ENCODE measurements at places on chromosomes 5 and 9.
A peak's percentile ranks its signal among the peaks of the same experiment; 100 is the strongest.

GRCh38 chr5:76358-77169 is 15.4 kb upstream of the PLEKHG4B start:
- ATAC-seq, result no peak

GRCh38 chr5:40446910-40447309 is 232.8 kb upstream of the PTGER4 start:
- ATAC-seq, result no peak

DNA sequence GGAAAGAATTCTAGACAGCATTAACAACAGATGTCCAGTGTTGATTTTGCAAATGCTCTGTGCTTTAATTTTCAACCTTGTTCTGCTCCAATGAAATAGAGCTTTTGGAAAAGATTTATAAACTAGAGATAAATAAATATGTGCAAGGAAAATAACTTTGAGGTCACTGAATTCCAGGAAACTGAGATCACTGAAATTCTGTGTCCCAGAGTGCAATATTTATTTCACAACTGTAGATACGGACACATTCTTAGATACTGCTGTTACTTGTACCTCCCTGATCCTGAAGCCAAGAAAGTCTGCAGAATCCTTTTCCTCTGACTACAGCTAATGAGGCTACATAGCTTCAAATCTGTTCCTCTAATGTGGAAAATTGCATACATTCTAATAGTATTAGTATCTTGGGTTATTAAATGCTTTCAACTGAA is 222.9 kb downstream of the DOCK8 start:
- ATAC-seq, result peak; percentile 72

GRCh38 chr5:44089424-44090144 is 299.6 kb downstream of the FGF10 start:
- peak; percentile 59 for ATAC-seq

DNA sequence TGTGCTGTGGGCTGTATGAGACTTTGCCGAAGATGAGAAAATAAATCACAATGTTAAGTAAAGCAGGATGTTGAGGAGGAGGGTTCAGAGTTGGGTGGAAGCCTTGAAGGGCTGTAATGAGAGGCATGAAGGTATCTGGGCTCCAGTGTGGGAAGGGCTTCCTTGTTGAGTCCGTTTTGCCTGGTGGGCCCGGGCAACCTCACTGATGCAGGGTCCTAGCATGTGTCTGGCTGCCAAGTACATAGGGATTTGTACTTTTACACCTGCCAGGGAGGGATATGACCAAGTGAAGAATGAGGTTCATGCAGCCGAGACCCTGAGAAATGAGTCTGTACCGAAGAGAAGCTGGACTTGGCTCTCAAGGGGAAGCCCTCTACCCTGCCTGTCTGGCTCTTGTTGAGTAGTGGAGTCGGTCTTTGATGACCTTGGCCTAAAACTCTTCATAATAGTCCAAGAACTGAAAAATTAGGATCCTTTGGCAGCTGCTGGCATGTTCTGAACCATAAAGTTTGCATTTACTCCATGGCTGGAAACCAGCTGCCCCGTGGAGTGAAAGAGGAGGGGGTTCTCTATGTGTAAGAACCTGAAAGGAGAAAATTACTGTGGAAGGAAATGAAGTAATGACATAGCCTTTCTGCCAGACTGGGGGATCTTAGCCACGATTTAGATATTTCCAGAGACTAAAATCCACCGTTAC is 59.0 kb upstream of the DPYSL3 start:
- no peak for ATAC-seq

GRCh38 chr5:111743512-111743911 is 13.5 kb downstream of the NREP start:
- ATAC-seq, result no peak

GRCh38 chr9:129693741-129694140 is 28.3 kb downstream of the PRRX2 start:
- ATAC-seq, result no peak

- ATAC-seq, result no peak
These were observed 21.3 kb downstream of the CYSTM1 start for GRCh38 chr5:140196115-140196814.

DNA sequence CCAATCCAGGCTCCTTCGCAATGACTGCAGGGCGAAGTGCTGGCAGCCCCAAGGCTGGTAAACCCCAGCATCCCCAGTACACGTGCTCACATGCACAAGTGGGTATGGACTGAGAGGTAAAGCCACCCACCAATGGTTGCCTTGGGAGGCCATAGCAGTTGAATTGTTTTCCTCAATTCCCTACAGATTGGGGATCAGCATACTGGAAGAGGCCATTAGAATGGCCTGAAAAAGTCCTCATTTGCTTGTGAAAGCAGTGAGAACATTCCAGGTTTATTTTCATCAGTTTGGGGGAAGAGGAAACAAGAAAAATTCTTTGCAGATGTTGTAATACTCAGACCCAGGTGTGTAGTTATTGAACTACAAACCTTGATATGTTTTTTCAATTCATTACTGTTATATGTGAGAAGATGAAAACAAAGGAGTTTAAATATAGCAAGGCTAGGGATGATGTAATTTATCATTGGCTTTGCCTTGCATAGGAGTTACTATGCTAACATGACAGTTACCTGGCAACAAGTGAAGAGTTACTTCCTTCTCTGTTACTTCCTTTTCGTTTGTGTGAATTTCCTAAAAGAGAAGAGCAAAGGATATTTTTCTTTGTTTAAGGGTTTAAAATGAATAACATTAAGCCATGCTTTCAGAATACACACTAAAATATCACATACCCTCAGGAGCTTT is 36.4 kb downstream of the MTMR12 start:
- ATAC-seq, result peak; percentile 55

GRCh38 chr9:18566121-18566520 is 92.2 kb downstream of the ADAMTSL1 start:
- no peak for ATAC-seq

DNA sequence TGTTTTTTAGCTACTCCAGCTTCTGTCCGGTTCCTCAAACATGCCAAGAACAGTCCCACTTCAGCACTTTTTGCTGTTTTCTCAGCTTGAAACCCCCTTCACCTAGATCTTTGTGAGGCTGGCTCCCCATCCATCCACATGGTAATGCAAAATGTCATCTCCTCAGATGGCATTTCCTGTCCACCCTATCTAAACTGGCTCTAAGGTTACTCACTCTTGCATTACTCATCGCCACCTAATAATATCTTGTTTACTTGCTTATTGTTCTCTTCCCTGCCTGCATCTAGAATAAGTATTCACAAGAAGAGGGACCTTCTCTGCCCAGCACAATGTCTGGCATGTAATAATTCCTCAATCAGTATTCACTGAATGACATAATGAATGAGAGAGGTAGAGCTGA is 220.1 kb downstream of the FAM114A2 start:
- no peak for ATAC-seq

- ATAC-seq, result no peak
These were observed 46.9 kb downstream of the RASGRF2 start for GRCh38 chr5:81006947-81007636.

GRCh38 chr5:112263469-112263868 is 155.6 kb downstream of the EPB41L4A start:
- ATAC-seq, result no peak

- ATAC-seq, result no peak
These were observed 293.9 kb upstream of the RIOK2 start for GRCh38 chr5:97476852-97477534.

- ATAC-seq, result no peak
These were observed 681 bp downstream of the PPWD1 start for GRCh38 chr5:65563777-65564176.

DNA sequence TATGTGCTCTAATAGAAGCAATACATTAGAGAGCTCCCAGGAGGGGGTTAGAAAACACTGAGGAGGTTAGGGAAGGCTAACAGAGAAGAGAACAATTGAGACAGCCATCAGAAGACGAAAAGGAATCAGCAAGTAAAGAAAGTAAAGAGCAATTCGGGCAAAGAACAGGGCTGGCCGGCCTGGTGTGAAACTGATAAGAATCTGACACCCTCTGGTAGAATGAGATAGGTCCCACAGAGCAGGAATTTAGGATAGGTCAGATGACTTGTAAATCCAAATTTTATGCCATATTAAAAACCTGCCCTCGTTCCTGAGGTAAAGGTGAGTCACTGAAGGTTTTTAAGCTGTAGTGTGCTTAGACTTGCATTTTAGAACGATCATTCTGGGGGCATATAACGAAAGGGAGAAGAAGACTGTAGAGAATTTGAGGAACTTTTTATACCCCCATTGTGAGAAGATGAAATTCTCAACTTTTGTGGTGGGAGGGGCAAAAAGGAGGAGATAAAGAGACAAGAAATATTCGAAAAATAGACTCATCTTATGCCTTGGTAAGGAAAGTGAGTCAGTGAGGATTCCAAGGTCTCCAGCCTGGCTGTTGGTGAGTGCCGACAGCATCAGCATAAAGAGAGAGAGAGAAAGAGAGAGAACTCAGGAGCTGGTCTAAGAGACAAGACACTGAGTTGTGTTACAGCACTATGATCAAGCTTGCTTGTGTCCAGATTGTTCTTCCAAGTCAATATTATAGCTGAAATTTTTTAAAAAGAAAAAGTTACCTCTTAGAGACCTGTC is 51.3 kb downstream of the TMEM167A start:
- ATAC-seq, result no peak

GRCh38 chr5:147949711-147950573 is 43.6 kb upstream of the C5orf46 start:
- no peak for ATAC-seq

DNA sequence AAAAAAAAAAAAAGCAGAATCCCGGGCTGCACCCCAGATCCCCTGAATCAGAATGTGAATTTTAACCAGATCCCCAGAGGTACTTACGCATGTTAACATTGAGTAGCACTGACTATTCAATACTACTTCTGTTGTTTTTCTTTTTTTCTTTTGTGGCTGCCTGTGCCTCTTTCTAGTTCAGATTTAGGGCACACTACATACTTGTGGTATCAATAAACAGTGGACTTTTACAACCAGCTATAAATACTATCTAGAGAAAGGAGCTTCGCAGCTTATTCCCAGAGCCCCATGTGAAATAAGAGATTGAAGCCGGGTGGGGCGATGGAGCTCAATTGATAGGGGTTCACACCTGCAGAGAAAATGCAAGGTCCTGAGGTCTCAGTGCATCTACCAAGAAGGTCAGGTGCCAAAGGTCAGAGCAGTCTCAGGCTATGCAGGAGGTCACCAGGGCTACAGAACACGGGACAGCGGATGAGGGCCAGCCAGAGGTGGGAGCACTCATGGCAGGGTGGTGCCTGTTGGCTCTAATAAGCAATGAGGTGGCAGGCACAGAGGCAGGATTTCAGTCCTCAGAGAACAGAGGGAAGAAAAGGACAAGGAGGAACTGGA is 22.3 kb downstream of the WWC1 start:
- no peak for ATAC-seq

- no peak for ATAC-seq
These were observed 122.8 kb upstream of the TRIM32 start for GRCh38 chr9:116564266-116564793.

DNA sequence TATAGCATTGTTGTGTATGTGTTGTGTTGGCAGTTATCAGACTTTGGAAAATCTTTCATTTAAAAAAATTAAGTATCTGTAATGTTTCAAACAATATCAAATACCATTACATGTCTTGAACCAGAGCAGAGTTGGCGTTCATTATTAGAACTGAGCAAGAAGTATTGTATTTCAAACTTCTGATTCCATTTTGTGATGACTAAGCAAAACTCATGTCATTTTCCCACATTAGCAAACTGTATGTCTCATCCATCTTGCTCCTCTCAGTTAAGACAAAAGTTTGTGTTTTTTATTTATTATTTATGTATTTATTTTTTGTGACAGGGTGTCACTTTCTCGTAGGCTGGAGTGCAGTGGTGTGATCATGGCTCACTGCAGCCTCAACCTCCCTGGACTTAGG is 4.6 kb upstream of the RASEF start:
- no peak for ATAC-seq

DNA sequence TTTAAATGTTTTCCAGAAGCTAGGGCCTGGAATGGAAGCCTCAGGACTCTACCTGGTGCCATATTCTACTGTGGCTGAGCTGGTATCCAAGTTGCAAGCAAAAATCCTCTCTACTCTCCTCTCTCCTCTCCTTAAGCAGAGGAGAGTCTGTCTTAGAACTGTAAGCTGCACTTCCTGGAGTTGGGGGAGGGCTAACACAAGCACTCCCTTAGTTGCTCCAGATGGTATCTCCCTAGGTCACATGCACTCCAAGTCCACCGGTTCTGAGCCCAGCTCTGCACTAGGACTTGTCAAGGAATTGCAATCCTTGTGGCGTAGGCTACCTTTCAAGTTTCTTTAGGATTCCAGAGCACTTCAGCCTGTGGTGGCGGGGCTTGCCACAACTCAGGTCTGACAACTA is 513.9 kb upstream of the RGMB start:
- ATAC-seq, result no peak

DNA sequence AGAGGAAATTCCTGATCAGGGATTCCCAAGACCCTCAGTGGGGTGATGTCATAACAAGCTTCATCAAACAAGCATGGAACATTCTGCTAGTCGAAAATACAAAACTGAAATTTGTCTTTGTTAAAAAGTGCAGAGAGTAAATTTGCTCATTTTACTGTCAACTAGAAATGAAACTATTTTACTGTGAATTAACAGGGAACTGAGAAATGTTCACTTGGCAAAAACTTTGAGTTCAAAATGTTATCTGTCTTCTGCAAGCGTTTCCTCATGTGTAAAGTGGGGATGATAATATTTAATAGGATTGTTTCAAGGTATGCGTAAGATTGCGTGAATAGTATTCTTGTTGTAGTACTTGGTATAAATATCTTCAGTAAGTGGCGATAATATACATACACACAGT is 45.4 kb downstream of the ALDH1A1 start:
- no peak for ATAC-seq

- no peak for ATAC-seq
These were observed 19.2 kb downstream of the FAM240B start for GRCh38 chr9:38700695-38701094.

- no peak for ATAC-seq
These were observed 5.9 kb downstream of the CRB2 start for GRCh38 chr9:123361731-123362510.

DNA sequence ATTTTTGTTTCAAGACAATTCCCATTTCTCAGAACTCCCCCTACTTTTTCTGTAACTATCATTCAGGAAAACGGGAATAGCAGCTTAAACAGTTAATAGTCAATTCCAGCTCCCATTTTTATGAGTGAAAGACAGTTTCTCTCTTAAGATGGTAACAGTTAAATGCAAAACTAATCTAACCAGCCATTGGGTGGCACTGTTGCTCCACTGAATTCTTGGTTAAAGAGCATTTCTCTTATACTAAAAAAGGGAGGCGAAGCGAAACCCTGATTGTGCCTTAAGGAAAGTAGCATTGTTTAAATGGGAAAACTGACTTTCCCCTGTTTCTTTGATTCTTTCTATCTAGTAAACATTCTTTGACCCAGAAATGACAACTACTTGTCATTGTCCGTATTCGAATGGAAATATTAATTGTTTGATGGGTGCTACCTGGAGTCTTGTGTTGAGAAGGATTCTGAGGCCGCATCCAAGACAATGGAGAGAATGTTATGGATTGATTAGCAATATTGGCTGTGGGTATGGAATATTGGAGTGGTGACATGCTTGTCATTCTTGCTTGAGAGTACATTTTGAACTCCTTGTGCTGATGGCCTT is 507.8 kb downstream of the MAT2B start:
- no peak for ATAC-seq

- ATAC-seq, result peak; percentile 56
These were observed 49.9 kb downstream of the SHB start for GRCh38 chr9:38018958-38019602.

GRCh38 chr9:128294142-128294541 is 18.1 kb downstream of the SWI5 start:
- ATAC-seq, result no peak

- ATAC-seq, result no peak
These were observed 10.5 kb downstream of the PROP1 start for GRCh38 chr5:177985430-177986040.

All from gastroesophageal sphincter (tissue), 4 donors.